ENCODE measurements at places on chromosomes 5 and 9.

DNA sequence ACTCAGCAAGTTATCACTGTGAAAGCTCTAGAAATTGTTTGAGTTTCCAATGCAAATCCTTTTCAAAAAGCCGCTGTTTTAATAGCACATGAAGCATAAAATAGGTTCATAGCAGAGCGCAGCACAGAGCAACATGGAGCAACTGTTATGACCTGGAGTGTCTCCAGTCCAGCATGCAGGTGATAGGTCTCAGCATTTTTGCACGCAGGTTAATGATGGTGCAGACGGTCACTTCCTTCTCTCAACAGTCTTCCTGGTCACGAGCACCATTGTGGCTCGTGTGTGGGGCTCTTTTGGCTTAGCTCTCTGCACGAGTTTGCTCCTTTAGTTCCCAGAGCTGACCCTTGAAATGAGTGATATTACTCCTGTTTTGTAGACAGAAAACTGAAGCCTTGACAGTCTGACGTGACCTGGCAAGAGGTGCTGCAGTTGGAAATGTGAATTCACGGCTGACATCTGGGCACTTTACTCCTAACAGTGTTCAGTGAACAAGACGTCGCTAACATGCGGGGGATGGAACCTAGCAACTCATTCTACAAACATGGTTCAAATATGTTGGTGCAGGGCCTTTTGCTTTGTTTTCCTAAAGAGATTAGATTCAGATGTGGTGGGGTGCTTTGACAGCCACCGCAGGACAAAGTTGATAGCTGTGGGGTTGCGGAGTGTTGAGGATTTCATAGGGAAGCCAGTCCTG lies 10.0 kb downstream of the TENT4A start:
- DNase-seq: peak; percentile 79

GRCh38 chr5:93886917-93887361 lies 145.5 kb upstream of the POU5F2 start:
- no peak for DNase-seq

GRCh38 chr5:74497706-74498105 lies 142.8 kb downstream of the ENC1 start:
- DNase-seq: no peak

- peak; percentile 88 for DNase-seq
Observed at GRCh38 chr9:21817176-21817575, 14.7 kb downstream of the MTAP start.

DNA sequence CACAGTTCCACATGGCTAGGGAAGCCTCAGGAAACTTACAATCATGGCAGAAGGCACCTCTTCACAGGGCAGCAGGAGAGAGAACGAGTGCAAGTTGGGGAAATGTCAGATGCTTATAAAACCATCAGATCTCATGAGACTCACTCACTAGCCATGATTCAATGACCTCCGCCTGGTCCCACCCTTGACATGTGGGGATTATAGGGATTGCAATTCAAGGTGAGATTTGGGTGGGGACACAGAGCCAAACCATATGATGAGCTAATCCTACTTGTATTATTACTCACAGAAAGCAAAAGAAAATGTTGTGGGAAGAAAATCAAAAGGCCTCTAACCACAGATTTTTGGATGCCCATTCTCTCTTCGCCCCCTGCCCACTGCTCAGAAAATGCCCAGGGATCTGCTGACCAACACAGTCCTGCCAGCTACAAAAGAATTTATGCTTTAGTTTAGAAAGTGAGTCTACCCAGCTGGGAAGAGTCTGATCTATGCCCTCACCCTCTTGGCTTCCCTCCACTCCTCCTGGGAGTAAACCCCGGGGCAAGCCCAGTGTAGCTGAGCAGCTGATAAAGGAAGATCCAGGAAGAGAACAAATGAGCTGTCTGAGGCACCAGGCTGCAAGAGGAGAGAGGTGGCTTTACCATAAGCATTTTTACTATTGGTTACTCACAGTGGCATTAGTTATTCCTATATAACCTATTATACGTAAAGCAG lies 53.1 kb downstream of the RNF130 start:
- no peak for DNase-seq

DNA sequence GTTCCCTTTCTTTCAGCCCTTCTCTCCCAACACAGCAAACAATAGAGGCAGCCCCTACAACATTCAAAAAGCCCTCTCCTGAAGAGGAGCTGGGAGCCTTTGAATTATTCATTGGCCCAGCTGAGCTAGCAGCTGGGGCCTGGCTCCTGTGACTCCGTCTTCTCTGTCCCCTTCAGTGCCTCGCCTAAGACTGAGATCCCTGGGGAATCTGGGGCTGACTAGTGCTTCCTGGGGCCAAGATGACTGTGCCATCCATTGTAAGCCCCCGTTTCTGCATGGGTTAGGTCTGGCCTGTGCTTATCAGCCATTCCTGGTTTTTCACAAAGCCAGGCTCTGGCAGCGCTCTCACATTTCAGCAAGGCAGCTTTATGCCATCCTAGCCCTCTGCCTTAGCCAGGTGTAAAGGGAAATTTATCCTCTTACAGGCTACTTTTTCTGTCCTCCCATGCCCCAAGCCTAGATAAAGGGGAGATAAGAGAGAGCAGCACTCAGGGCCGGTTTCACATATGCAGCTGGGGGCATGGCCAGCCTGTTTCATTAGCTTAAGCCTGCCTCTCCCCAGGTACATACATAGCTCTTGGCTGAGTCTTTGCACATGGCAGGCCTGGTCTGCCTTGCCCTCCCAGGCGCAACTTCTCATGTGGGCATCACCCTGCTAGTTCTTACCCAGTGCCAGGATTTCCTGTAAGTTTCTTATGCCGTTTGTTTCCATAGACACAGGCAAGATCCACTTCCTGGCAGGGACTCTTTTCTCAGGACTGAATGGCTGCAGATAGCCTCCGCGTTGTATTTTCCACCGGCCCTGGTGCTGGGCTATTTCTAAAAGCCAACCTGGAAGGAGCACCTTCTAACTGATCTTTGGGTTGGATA lies 15.8 kb downstream of the PTPA start:
- DNase-seq: no peak

DNA sequence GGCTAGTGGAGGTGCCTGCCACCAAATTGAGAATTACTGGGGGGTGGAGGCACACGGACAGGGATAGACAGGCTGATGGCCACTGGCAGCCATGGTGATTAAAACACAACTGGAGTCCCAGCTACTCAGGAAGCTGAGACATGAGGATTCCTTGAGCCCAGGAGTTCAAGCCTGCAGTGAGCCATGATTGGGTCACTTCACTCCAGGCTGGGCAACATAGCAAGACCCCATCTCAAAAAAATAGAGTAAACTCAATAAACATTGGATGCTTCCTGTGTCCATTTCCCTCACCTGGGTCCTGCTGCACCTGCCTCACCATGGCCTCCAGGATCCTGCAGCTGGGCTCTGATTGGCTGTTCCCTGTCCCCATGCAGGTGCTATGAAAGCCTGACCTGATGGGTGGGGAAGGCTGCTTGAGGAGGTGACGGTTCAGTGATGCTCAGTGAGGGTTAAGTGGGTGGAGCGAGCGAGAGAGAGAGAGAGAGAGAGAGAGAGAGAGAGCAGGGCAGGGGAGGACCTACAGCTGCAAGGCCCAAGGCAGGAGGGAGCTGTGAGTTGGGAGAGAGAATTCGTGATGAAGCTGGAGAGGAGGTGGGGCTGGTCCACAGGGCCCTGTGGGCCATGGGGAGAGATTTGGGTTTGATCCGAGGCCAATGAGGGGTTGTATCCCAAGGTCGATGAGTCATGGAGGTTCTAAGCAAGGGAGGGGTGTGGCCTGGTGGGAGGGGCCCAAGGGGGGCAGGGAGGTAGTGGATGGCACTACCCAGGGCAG lies 36.7 kb upstream of the FUBP3 start:
- no peak for DNase-seq

DNA sequence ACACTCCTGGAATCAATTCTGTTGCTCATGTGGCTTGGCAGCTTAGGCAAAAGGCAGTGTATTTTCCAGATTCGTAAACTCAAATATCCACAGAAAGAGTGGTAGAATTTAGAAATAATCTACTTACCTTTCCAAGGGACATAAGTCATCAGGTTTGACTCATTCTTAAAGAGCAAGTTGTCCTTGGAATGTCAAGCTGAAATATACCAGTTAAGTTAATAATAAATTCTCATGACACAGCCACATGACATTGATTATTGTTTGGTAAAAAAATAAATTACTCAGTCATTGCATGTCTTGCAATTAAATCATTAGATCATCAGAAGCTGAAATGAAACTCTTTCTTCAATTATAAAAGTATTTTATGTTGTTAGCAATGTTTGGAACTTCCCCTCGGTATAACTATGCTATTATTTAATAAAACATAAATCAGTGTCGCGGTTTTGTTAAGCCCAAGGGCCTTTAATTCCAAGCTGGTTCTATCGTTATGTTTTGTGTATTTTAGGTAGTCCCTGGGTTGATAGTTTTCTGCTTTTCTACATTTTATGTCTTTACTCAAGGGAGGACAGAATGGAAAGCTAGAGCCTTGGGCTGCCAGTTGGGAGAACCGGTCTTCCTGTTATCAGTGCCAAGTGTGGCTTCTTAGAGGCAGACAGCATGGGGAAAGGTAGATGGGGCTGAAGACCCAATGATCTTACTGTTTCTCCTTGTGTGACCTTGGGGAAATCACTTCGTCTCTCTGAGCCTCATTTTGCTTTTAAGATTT lies 79.3 kb upstream of the PRLR start:
- no peak for DNase-seq

DNA sequence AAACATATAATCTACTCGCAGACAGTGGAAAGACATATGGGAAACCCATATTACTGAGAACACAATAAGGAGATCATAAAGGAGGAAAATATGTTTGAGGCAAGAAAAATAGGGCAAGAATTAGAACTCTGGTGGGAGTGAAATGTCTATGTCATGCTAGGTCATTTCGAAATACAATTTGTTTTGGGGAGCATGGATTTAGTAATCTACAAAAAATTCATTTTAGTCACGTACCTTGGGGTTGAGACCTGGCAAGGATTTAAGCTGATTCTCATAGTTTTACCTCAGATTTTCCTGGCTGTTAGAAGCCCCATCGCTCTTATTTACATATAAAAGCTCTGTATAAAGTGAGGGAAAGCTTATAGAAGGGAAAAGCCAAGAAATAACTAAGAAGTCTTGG lies 11.5 kb upstream of the CSNK1G3 start:
- no peak for DNase-seq

- no peak for DNase-seq
Observed at GRCh38 chr9:110566156-110566555, 13.4 kb downstream of the SVEP1 start.

DNA sequence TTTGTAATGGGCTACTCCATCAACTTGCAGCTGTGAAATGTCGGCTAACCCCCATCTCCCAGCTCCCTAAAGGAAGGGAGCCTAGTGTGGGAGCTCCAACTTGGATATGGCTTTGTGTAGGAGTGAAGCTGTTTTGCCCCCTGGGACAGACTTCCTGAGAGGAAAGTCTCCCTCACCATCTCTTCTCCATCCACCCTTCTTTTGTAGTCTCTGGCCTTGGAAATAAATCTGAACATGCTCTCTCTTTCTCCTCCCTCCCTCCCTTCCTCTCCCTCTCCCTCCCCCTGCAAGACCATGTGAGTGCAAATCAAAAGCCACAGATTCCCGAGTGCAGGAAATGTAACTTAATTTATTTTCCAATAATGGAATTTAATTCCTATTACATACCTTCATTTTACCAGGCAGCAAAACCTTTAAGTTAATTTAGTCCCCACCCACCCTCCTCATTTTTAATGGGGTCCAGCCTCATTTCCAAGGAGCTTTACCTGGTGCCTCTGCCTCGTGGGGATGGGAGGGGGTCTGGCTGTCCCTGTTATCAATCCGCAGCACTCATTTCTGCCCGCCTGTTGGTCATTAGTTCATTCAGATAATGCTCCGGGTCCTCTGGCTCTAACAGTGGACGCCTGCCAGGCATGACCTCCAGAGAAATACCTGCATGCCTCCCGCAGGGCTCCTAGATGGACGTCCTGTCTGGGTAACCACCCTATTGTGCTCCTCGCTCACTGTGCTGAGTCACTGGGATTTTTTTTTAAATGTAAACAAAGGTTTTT lies 122.9 kb upstream of the TAF11L2 start:
- no peak for DNase-seq

GRCh38 chr5:171627936-171628632 lies 157.5 kb upstream of the SMIM23 start:
- peak; percentile 18 for DNase-seq

DNA sequence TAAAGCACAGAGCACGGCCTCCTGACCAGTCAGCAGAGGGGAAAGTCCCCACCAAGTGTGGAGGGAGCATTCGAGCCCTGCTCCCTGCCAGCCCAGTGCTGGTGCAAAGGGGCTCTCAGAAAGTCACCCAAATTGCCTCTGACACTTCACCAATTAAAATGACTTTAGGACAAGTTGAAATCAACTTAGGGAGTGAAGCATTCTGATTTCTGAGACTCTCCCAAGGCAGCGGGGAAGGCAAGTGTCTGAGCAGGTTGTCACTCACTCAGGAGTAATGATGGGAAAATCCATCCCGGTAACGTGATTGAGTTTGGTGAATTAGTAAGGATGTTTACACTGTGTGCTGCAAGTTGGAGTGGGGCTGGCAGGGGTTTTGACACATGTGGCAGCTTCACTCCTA lies 73.7 kb downstream of the PCDH1 start:
- DNase-seq: no peak
